Stimulated activated CD4-positive, alpha-beta T cell treated with anti-CD3 and anti-CD28 coated beads, Interleukin-4, amount 100 ng/mL, for 4 hours (primary cell): ENCODE measurements at places on chromosomes 5 and 9.

DNA sequence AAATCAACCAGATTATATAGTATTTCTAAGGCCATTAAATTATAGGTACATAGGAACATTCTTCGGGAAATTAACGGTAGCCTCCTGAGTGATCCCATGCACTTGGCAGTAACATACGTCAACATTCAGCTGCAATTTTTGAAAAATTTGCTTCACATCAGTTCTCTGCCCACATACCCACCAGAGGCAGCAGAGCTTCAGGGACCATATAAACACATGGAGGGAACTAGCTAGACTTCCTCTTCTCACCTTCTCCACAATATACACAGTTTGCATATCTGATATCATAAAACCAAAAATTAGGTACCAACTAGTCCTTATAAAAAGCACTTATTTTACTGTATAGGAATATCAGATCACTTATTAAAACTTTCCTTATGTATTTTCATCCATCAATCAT lies 4.8 kb downstream of the PSIP1 start:
- no peak for DNase-seq

GRCh38 chr9:134605351-134605965 lies 36.1 kb upstream of the COL5A1 start:
- no peak for DNase-seq

GRCh38 chr5:52392321-52392720 lies 395.4 kb upstream of the ITGA1 start:
- no peak for DNase-seq

DNA sequence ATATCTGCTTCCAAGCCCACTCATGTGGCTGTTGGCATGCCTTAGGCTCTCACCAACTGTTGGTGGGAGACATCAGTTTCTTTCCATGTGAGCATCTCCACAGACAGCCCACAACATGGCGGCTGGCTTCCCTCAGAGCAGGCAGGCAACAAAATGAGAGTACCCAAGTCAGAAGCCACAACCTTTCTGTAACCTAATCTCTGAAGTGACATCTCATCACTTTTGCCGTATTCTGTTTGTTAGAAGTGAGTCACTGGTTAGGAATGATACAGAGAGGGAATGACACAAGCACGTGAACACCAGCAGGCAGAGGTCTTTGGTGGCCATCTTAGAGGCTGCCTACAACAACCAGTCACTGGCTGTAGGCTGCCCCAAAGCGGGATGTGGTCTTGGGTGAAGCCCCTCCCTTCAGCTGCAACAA lies 88.6 kb upstream of the RASGRF2 start:
- DNase-seq: no peak

DNA sequence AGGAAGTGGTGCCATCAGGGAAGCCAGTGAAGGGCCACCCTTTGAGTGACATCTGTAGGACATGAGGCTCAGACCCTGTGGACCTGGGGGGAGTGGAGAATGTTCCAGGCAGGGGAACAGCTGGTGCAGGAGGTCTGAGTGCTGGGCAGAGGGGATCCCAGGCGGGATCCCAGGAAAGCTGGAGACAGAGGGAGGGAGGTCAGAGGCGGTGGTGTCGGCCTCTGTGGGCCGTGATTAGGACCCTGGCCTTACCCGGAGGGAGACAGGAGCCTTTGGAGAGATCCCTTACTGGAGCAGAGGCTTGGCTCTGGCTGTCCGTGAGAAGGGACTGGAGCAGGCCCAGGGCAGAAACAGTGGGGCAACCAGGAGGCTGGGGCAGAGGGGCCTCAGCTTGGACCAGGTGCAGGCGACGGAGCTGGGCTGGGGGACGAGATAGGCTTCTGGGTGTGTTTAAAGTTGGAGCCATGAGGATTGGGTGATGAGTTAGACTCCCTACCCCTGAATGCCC lies 12.1 kb upstream of the GRHPR start:
- DNase-seq: no peak

GRCh38 chr5:89948977-89949376 lies 460.6 kb downstream of the CETN3 start:
- DNase-seq: no peak

DNA sequence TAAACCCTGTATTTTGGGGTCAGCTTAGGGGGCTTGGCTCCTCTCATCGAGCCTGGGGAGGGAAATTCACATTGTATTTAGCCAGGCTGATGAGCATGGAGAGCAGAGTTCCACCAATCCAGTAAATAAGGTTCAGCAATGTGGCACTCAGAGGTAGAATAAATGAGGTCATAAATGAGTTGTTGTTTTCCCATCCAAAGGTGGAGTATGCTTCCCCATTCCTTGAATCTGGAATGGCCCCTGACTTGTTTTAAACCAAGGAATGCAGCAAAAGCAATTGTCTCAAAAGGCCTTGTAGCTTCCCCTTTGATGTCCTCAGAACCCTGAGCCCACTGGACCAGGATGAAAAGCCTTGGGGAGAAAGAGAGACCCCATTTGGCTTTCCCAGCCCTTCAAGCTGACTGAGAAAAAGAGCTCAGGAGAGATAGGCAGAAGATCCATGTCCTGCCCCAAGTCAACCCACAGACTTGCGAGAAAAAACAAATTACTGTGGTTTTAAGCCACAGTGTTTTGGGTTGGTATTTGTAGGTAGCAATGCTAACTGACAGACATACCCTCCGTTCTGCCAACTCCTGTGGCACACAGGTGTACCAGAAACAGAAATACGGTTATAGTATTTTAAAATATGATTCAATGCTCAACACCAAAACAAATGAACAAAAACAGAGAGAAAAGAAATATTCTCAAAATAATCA lies 566.0 kb upstream of the DMAC1 start:
- no peak for DNase-seq

- DNase-seq: no peak
Observed at GRCh38 chr9:136803551-136804508, 3.9 kb upstream of the RABL6 start.

DNA sequence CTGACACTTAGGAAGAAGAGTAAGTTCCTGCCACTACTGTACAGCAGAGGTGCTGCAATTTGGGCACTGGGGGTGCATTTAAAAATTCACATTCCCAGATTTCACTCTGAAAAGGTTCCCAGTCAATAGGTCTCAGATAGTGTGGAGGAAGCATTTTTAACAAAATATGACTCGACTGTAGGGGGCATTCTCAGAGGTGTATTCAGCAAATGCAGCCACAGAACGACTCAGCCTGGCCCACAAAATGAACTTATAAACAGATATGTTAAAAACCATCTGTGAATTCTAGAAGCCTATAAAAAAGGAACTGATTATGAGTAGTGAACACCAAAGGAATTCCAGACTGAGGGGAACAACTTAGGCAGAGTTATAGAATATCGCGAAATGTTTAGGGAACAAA lies 31.1 kb downstream of the MLLT3 start:
- DNase-seq: no peak

DNA sequence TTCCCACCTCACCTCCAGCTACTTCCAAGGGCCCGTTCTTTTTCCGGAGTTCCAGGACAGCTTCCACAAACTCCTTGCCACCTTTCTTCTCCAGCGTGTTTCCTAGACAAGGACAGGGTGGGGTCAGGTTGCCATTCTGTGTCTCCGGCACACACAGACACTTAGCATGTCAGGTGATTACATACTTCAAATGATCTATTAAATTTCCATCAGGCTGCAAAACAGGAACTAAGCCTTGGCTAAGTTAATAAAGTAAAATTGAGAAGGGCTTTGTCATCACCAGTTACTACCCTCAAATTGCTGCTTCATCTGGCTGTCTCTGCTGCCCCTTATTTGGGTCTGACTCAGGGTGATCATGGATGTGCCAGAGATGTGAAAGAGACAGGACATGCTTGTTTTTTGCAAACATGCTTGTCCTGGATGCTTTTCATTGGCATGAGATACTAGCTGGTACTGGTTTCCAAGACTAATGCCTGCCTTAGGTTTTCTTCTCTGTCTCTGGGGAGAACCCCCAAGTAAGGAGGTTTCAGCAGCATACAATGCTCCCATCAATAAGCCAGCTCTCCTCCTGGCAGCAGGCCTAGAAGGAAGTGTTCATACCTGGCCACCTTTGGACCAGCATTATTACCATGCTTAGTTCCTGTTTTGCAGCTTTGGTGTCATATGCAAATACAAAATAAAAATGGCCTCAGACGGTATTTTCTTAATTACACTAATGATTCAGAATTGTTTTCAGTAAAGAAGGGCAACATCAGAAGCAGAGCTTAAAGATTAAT lies 52.9 kb downstream of the MACROH2A1 start:
- no peak for DNase-seq

DNA sequence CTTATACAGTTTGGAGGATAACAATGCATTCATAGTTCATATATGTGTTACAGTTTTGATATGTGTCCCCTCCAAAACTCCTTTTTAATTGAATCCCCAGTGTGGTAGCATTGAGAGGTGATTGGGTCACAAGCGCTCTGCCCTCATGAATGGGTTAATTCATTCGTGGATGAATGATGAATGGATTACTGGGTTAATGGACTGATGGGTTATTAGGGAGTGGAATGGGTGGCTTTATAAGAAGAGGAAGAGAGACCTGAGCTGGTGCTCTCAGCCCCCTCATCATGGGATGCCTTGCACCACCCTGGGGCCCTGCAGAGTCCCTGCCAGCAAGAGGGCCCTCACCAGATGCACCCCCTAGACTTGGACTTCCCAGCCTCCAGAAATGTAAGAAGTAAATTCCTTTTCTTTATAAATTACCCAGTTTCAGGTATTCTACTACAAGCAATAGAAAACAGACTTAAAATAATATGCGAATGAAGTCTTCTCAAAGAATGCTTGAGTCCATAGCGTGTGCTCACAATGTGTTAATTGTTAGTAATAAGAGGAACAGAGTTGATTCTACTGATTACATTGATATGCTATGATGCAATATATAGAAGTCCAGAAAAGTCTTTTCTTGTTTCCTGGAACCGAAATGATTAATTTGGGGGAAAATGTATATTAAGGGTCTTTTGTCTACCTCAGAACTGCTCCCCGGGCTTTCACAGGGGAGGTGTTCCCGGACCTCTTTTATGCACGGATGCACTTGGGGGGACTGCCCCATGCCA lies 190.2 kb downstream of the ERCC6L2 start:
- DNase-seq: no peak

DNA sequence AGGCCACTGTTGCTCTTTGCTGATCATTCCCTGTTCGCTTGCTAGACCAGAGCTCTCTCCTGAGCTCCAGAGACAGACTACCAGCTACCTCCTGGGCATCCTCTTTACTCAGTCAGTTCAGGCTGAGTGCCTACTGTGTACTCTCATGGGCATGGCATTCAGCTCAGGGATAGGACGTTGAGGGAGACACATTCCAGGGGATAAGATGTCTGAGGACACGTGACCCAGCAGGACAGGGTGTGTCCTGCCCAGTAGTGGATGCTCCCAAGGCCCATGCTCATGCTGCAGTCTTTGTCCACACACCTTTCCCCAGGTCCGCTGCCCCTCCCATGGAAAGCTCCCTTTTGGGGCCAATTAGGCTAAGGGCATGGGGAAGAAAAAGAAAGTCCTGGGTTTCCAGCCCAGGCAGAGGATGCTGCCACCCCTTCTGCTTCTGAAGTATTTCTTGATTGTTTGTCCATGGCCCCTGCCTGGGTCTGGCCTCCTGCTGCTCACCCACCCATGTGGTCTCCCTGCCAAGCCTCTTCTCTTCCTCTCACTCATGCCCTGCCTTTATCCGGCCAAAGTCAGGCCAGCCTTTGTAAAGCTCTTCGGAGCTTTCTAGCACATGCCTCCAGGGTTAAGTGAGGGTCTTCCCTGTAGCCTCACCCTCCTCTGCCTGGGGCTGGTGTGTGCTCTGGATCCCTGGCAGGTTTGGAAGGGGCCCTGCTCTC lies 60.5 kb upstream of the PITX1 start:
- DNase-seq: no peak

- DNase-seq: no peak
Observed at GRCh38 chr9:71928376-71928775, 16.9 kb downstream of the C9orf85 start.

DNA sequence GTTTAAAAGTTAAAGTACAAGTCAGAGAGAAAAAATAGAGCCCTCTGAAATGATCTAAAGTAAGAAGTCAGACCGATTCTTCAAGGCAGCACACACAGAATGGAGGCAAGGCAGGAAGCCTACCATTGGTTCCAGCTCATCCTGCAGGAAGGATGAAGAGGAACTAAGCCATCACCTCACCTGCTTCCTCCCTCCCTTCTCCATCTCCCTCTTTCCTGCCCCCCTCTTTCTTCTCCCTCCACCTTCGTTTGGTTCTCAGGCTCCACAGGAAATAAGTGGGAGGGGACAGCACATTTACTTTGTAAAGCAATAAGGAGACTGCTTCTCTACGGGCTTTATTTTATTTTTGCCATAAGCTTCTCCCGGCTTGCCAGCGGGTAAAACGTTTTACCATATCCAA lies 213.4 kb downstream of the TRIM32 start:
- DNase-seq: no peak
